ENCODE measurements at places on chromosomes 12 and 14.

GRCh38 chr12:89351489-89352241, 636 bp downstream of the DUSP6 start:
- DNase-seq: no peak

DNA sequence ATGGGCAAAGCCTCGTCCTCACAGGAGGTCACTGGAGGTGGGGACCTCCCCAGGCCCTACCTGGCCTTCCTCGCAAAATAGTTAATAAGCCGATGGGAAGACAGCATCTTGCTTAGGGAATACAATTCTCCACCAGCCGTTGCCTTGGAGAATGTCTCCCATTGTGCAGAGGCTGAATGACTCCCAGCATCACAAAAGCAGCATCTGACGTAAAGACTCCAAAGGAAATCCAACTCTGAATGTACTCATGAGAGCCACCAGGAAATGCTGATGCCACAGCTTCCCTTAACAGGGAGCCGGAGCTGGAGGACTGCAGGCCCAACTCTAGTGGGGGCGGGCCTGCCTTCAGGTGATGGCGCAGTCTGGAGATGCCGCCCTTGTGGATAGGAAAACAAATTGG, 15.5 kb downstream of the CCDC63 start:
- DNase-seq: no peak

DNA sequence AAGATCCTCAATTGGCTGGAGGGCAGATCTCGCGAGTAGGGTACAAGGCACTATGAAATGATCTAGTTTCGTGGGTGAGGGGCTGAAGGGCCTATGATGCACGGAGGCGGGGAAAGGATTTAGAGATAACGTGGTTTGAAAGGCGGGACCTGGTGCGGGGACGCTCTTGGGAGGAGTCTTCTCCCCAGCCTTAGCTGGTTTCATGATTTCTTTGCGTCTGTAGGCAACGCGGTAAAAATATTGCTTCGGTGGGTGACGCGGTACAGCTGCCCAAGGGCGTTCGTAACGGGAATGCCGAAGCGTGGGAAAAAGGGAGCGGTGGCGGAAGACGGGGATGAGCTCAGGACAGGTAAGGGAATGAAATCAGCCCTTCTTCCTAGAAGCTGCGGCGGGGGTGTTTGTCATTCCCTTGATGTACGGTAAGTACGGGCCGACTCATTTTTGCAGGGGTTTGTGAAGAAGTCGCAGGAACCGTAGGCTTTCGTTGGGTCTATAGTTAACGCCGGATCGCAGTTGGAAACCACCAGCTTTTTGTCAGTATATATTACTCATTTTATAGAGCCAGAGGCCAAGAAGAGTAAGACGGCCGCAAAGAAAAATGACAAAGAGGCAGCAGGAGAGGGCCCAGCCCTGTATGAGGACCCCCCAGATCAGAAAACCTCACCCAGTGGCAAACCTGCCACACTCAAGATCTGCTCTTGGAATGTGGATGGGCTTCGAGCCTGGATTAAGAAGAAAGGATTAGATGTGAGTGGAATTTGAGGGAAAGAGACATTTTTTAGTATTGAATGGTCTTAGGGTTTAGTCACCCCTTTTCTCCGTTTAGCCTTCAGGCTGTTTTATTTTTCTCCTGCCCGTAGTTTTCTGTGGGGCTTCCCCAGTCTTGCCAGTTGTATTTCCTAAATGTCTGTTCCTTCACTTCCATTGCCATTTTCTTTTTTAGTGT, 602 bp downstream of the APEX1 start:
- peak; percentile 96 for DNase-seq

DNA sequence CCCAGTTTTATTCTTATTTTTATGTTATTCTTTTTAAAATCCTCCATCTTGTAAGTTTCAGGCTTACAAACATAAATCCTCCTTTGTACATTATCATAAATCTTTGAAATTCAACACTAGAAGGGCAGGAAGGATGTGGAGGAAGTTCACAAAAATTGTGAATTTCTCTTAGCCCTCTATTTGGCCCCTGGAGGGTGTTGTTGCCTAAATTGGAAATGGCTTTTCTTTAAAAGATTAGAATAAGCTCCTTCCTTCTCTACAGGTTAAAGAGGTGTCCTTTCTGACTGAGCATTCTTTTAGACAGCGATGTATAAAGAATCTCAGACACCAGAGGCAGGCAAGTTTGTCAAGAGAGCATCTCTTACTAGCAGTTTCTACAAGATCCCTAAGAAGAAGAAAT, 391.7 kb upstream of the OR4E1 start:
- no peak for DNase-seq

DNA sequence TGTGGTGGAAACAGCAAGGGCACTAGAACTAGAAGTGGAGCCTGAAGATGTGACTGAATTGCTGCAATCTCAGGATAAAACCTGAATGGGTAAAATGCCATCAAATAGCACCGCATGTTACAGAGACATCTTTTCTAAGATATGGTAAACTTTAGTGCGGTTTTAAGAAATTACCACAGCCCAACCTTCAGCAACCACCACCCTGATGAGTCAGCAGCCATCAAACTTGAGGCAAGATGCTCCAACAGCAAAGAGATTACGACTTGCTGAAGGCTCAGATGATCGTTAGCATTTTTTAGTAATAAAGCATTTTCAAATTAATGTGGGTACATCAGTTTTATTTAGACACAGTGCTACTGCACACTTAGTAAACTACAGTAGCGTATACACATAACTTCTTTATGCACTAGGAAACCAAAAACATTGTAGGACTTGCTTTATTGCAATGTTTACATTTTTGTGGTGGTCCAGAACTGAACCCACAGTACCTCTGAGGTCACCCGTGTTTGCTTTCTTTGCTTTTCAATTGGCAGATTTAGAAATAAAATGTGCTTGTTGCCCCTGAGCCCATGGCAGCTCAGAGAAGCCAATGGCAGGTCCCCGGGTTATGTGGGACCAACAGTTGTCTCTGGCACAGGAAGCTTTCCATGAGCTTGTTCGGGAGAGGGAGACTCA, 15.9 kb downstream of the GOLGA3 start:
- no peak for DNase-seq

DNA sequence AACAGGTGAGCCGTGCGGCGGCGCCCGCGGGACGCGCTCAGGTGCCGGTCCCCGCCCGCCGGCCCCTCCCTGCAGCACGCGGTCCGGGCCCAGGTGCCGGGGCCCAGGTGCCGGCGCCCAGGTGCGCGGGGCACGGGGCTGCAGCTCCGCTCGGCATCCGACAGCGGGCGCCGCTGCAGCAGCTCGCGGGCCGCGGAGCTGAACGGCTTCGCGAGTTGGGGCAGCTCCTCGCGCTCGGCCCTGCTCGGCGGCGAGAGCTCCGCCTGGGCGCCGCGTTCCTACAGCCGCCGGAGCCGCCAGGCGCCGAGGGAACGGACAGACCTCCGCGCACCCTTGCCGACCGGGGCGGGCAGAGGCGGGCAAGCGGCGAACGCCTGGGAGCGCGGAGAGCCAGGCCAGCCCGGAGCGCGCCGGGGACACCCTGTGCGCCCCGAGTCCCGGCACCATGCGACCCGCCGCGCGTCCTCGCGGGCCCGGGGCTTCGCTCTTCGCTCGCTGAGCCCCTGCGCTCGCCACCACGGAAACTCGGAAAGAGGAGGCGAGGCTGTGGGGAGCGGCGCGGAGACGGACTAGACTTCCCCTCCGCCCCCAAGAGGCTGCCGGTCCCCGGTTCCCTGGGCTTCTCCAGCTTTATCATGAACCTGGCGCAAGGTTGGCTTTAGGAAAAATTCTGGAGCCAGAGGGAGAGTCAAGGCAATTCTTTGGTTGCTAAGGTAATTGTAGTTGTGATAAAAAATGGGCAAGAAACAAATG, at the start of gene RGS6:
Gene RGS6, plus strand, starts transcription at position 201 of the 753 bp plus-strand sequence.
- DNase-seq: no peak

GRCh38 chr14:99393059-99393655, 87.5 kb downstream of the SETD3 start:
- peak; percentile 36 for DNase-seq

DNA sequence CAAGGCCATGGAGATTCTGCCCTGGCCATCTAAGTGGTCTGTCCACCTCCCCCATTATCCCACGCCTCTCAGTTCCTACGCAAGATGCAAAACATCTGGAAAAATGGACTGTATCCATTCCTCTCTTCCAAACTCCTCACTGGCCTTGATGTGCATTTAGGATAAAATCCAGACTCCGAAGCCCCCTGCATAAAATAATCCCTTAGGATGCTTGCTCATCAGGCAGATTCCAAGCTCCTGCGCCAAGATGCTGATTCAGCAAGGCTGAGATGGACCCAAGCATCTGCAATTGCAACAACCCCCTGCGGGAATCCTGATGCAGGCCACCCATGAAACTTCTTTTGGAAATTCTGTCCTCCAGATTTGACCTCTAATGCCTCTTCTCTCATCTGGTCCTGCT, 81.6 kb downstream of the SPRING1 start:
- DNase-seq: no peak

DNA sequence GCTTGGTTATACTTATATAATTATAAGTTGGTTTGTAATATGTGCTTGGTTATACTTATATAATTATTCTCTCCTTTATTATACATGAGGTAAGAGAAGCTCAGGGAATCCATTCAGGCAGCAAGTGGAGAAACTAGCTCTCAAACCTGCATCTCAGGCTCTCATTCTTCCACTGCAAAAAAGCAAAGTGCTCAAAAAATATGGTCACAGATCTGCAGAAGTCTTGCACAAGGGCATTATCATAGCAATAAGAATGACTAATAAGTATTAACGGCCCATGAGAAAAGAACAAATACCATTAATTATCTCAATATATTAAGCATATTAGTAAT, 476 bp upstream of the TRAFD1 start:
- no peak for DNase-seq

DNA sequence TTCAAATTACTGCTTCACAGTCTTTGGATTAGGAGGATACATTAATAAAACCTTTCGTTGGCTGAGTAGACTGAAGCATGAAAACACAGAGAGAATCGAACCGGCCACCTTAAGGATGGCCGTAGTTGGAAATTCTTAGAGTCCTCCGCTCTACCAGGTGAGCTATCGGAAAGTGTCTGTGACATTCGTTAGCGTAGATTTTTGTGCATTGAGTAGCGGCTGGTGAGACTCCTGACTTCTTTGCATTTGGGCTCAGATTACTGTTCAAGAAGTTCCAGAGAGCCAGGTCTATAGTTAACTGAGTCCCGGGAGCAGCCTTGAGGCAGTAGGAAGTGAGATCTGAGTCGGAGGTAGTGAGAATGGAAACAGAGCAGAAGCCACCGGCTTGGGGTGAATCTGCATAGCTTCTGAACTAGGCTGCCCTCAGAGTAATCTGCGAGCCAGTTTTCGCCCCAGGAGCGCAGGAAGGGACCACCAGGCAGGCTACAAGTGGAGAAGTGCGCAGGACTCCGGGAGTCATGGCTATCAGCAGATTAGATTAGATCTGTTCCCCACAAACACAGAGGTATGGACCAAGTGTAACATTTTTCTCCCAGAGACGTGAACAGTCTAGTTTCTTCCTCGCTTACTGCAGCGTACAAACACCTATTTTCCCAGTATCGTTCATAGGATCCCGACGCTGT, 11.0 kb downstream of the OR6S1 start:
- DNase-seq: peak; percentile 55

GRCh38 chr14:104803912-104804410, 3.1 kb downstream of the ZBTB42 start:
- no peak for DNase-seq

DNA sequence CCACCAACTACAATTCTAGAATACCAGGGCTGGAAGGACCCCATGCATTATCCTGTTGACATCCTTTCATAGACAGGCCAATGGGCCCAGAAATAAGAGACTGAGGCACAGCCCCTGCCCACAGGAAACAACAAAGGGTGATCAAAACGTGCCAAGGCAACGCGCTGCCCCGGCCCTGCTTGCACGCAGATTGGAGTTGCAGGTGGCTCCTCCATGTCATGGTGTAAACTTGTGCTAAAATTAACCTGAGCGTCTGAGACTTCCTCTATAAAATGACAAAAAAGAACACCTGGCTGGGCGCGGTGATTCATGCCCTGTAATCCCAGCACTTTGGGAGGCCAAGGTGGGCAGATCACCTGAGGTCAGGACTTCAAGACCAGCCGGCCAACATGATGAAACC, 30.1 kb downstream of the SPRING1 start:
- DNase-seq: no peak

DNA sequence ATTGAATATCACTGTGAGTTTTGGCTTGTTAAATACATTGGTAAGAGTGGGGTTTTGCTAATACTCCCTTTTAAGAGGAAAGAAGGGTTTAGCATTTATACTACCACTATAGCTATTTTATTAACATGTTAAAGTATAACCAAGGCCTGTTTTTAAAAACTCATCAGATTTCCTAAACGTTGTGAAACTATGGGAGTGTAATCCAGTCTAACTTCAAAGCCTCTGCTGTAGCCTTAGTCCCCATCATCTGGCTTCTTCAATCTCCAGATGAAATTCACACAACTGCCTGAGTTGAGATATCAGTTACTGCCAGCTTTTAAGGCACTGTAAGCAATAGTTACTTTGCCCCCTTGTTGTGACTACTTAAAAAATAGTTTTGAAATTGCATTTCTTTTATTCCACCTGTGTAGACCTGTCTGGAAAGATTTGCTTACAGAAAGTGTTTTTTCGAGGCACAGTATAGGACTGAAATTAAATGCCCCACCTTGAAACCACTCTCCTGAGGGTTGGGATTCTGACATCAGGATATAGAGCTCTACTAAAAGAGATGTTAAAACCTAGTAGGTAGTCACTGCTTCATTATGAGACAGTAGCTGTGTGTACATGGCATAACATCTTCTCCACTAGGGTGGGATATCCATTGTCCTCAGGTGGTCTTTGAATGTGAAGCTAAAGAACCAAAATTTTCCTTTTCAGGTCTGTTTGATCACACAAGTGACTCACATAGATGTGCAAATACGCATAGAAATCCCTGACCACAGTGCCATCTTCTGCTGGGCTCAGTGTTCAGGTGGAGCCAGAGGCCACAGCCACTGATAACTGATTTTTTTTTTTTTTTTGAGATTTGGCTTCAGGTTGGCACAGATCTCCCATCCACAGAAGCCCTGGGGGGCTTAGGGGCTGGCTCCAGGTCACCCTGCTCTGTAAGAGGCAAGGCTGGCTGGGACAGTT, 125.5 kb downstream of the DAAM1 start:
- no peak for DNase-seq

DNA sequence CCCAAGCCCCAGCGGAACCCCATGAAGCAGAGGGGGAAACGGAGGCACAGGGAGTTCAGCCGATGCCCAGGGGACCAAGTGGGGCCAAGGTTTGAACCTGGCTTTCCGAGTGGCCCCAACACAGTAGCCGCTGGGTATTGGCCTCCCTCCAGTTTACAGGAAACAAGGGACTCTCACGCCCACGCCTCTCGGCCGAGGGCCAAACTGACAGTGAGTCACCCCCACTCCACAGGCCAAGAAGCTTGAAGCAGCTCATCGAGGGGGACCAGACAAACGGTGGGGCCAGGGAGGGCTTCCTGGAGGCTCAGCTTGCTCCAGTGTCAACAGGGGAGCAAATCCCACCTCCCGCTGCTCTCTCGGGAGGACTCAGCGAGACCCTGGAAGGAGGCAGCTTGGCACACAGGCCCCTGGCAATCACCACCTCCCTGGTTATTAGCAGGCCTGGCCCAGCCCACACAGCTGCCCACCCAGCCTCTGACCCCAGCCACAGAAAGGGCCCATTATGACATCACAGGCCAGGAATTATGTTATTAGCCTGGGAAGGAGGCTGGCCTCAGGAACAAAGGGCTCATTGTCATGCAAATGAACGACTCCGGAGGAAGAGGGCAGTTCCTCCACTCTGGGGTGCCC, 54.6 kb downstream of the NCOR2 start:
- no peak for DNase-seq

- DNase-seq: no peak
Measured at GRCh38 chr14:59320763-59321625, 132.5 kb downstream of the DAAM1 start.

- no peak for DNase-seq
Measured at GRCh38 chr14:44766285-44766684, 195.5 kb downstream of the KLHL28 start.
